A549 treated with Hydrocortisone at 1 μM for 4 hours (cell line): ENCODE measurements at places on chromosomes 7 and 10. TPM values are rescaled to one million over a fixed set of nuclear protein-coding genes. Genes with fewer than 3 reads are reported as not detected.

NKX6-2 gene
- total RNA-seq = 0.30 to 0.67 TPM (median 0.48 TPM) in 5 replicates

GRM3 gene
- not detected in 5 replicates for total RNA-seq

NKX1-2 gene
- total RNA-seq = 0.03 TPM in 4 of 5 replicates, not detected in the other

SAP25 gene
- 0.18 to 0.85 TPM (median 0.21 TPM) in 4 of 5 replicates, not detected in the other for total RNA-seq

ATP6V1F gene
- 228 to 266 TPM (median 243 TPM) in 5 replicates for total RNA-seq

GLI3 gene
- 0.07 to 0.25 TPM (median 0.13 TPM) in 5 replicates for total RNA-seq

VIM gene
- 1,596 to 1,715 TPM (median 1,648 TPM) in 5 replicates for total RNA-seq

FANK1 gene
- 2.3 to 2.8 TPM (median 2.4 TPM) in 5 replicates for total RNA-seq

C10orf143 gene
- total RNA-seq = 0.39 to 0.76 TPM (median 0.61 TPM) in 5 replicates

SPDYE6 gene
- not detected in 5 replicates for total RNA-seq

PRPS1L1 gene
- not detected in 5 replicates for total RNA-seq
